ENCODE measurements at places on chromosomes 13 and 19. TPM values are rescaled to one million over a fixed set of nuclear protein-coding genes. Genes with fewer than 3 reads are reported as not detected.

DNA sequence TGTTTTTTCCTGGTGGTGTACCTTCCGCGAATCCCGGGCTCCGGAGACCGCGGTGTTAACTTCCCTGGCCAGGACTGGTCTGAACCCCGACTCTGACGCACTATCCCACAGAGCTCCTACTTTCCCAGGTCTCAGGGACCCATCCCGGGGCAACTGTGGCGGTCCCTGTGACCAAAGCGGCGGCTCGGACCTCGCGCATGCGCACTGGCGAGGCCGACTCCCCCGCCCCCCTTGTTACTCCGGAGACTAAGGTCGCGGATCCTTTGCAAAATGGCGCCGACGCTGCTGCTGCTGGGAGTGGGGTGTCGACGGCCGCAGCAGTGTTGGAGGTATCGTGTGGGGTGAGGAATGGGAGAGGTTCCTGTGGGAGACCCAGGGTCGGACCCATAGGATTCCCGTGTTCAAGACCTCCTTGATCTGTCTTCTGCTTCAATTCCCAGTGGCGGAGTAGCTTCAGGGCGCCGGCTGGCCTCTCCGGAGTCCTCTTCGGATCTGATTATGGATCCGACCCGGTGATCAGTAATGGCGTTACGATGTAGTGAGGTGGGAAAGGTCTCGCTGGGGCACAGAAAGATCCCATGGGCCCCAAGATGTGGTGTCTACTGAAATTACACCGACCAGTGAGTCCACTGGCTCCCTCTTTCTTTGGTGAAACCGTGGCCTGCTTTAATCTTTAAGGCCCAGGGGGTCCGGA, 66.6 kb upstream of the ZNF527 start:
- DNase-seq, result peak; percentile 81

- no peak for DNase-seq
These were observed 4.9 kb downstream of the AP2A1 start for GRCh38 chr19:49771674-49772139.

- DNase-seq, result no peak
These were observed 1246.2 kb downstream of the SLITRK1 start for GRCh38 chr13:82636119-82636518.

- peak; percentile 11 for DNase-seq
These were observed 75.2 kb upstream of the MCF2L start for GRCh38 chr13:112893570-112894422.

GRCh38 chr13:36323951-36324566, 22.1 kb downstream of the SPART start:
- peak; percentile 32 for DNase-seq

GRCh38 chr19:17796838-17797423, 2.0 kb downstream of the B3GNT3 start:
- DNase-seq, result no peak

- no peak for DNase-seq
These were observed 170.5 kb upstream of the HTR2A start for GRCh38 chr13:47067306-47067705.

- DNase-seq, result no peak
These were observed 14.0 kb downstream of the MOB3A start for GRCh38 chr19:2081873-2082810.

DNA sequence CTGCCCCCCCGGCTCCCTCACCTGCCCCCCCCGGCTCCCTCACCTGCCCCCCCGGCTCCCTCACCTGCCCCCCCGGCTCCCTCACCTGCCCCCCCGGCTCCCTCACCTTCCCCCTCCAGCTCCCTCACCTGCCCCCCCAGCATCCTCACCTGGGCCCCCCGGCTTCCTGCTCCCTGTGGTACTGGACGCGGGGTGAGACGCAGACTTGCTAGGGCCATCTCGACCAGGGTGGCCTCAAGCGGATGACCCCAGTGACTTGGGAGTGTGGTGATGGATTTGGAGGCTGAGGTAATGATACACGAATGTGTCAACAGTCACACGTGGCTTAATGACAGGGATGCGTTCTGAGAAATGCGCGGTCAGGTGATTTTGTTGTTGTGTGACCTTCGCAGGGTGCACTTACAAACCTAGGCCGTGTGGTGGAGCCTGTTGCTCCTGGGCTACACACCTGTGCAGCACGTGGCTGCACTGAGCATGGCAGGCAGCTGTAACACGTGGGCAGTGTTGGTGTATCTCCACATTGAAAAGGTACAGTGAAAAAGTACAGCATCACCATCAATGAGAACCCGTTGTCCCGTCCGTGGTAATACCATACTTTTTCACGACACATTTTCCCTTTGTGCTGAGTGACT, 197.8 kb downstream of the TEX29 start:
- no peak for DNase-seq

GRCh38 chr13:27797228-27797624, 4.9 kb downstream of the GSX1 start:
- peak; percentile 39 for DNase-seq

DNA sequence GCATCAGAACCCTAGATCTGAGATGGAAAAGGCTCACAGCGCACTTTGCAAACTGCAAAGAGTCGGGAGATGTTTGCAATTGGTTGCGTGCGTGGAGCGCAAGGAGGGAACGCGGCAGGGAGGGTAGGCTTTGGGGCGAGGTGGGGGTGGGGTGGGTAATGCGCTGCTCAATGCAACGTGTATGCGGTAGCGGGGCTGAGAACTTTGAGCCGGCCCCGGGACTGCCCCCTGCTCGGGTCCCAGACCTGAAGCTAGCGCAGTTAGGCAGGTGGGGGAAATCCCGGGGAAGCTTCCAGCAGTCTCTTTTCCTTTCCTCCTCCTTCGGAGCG, 971 bp downstream of the FOSB start:
- no peak for DNase-seq

DNA sequence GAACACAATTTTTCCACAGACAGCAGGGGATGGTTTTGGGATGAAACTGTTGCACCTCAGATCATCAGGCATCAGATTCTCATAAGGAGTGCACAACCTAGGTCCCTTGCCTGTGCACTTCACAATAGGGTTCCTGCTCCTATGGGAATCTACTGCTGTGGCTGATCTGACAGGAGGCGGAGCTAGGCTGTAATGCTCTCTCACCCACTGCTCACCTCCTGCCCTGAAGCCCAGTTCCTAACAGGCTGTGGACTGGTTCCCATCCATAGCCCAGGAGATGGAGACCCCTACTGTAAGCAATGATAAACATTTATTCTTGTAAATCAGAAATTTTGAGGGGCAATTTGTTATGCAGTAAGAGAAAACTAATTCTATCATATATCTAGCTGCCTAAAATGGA, 1234.7 kb downstream of the SLITRK1 start:
- no peak for DNase-seq

DNA sequence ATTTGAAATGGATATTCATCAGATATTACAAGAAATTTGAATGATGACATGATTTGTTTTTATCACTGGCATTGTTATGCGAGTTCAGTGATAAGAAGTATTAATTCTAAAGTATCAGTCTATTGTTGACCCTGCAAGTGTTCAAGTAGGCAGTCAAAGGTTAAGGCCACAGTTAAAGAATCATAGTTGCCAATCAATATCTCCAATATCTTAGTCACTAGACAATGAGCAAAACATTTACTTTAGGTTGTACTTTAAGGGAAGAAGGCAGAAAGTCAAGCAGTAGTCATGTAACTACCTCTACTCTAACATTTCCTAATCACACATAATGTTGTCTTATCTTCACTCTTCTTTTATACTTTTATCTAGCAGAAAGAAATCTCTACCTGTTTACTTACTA, 709.8 kb downstream of the PCDH17 start:
- DNase-seq, result no peak

DNA sequence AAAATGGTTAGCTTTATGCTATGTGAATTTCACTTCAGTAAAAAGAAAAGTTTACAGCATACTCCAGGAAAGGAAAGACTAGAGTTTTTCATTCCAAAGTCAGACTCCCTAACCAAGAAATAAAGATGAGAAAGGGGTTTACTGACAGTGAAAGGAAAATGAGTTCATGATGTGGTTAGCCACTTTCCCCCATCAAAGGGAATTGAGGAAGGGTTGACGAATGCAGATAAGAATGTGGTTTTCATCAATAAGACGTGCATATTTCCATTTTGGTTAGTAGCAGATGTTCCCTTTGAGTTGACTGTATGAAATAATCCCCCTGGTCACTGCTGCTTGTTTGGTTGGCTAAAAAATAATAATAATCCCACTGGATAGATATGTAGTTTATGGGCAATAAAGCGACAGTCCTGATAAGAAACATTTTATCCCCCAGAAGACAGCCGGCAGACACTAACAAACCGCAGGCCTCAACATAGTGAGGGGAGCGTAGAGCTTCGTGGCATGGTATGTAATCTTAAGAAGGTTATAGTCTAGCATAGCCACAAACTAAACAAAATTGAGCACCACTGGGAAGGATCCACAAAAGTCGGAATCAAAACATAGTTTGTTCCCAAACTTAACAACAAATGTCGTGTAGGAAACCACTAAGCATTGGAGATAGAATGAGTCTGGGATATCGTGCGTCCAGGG, 114.8 kb downstream of the COL4A2 start:
- peak; percentile 87 for DNase-seq

DNA sequence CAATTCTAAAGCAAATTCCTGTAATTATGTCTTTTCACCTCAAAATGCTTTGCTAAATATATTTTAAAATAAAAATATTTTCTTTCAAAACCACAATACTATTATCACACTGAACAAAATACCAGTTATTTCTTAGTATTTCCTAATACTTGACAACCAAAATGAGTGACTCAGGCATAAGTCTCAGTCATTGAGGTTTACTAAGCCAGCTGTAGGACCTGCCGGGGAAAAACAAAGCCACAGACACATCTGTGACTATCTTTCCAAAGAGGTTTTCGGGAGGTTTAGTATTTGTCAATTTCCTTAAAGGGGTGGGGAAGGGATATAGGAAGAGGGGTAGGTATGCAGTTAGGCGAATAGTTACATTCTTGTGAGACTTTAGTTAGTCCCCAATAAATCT, 3.2 kb upstream of the ZNF235 start:
- DNase-seq, result peak; percentile 22

DNA sequence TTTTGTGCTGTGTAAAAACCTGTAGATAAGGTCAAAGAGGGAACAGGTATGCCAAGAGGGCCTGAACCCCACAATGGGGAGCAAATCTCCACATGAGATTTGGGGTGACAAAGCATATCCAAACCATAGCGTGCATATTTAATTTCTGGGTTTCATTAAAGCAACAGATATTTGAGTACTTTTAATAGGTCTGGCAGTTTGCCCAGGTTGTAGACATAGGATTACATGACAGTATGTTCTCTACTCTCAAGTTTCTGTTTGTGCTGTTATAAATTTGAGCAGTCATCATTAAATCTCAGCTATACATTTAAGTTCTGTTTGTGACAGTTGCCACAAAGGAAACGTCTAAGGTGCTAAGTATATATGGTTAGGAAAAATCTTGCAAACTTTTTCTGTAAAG, 236.4 kb downstream of the ATP8A2 start:
- DNase-seq, result no peak

DNA sequence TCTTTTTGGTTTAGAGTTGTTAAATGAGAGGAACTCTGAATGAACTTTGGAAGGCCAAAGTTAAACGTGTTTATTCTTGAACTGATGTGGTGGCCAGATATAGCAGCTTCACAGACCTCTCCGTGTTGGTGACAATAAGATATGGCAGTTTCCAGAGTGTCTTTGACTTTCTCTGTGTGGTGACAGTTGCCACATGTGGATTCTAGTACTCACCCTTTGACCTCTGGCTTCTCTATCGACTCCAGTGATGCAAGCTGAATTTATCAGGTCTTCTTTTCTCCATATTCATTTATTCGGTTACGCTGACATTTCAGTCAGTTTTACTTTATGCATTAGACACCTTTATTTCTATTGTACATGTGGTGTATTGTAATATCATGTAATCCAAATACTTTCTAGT, 1469.5 kb downstream of the SLITRK1 start:
- DNase-seq, result peak; percentile 19

DNA sequence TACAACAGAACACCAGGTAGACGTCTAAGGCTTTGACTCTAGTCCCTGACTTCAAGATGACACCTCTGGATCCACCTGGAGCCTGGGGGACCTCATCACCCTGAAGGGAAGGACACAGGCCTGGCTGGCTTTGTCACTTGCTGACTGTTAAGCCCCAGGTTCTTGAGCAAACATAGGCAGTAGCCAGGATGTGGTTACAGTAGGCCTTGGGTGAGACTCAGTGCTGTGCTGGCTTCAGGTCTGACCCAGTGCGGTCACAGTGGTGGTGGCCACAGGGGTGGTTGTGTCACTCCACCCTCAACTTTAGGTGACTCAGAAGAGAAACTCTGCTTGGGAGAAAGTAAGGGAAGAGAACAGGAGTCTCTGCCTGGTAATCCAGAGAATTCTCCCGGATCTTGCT, 497.8 kb downstream of the UQCRFS1 start:
- DNase-seq, result no peak

- no peak for DNase-seq
These were observed 598.6 kb downstream of the EFNB2 start for GRCh38 chr13:105936816-105937215.

GRCh38 chr13:45695198-45695730, 6.9 kb upstream of the CBY2 start:
- DNase-seq, result peak; percentile 5

DNA sequence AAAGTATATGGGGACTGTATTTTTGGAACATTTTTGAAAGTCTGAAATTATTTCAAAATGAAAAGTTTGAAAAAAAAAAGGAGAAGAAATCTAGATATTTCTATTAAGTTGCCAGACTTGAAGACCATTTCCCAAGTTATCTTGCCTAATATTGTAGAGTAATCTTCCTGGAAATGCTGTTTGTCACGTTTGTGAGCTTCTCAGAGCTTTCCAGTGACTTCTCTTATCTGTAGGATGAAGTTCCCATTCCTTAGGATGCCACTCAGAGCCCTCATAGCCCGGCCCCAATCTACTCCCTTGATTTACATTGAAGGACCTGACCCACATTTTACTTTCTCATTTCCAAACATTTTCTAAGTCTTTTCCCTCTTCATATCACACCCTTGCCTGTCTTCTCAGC, 23.6 kb downstream of the CEACAM8 start:
- no peak for DNase-seq

DNA sequence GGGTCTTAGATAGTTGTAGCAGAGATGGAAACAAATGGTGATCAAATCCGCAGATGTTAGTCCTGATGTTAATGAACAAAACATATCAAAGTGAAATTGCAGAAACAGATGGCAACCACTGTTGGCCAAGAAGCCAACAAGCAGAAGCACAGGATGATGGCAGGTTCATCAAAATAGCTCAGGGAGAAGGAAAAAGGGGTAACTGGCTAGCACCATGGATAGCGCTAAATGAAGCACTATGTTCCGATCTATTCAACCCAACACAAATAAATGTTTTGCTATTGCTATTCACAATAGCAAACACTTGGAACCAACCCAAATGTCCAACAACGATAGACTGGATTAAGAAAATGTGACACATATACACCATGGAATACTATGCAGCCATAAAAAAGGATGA, 413.7 kb downstream of the FGF14 start:
- DNase-seq, result no peak

GRCh38 chr19:53868091-53868891, 608 bp downstream of the MYADM start:
- peak; percentile 69 for DNase-seq

GRCh38 chr13:95579303-95579702, 26.8 kb downstream of the CLDN10 start:
- DNase-seq, result no peak

- DNase-seq, result peak; percentile 47
These were observed 98.5 kb upstream of the PABPC3 start for GRCh38 chr13:24997367-24997967.

Gene FAM83E
- polyA plus RNA-seq, result not detected

Gene THSD1
- polyA plus RNA-seq, result not detected

Gene CYP2S1
- polyA plus RNA-seq, result 2.3 TPM

Gene UNC13A
- polyA plus RNA-seq, result 0.74 TPM

Gene DOCK6
- polyA plus RNA-seq, result 12.2 TPM

Gene GARIN5A
- polyA plus RNA-seq, result 4.8 TPM

Gene CEACAM7
- polyA plus RNA-seq, result not detected

Gene ZNF439
- polyA plus RNA-seq, result 3.0 TPM
